Globus pallidus (tissue), 1 donor: ENCODE measurements at places on chromosomes 7 and 10.

DNA sequence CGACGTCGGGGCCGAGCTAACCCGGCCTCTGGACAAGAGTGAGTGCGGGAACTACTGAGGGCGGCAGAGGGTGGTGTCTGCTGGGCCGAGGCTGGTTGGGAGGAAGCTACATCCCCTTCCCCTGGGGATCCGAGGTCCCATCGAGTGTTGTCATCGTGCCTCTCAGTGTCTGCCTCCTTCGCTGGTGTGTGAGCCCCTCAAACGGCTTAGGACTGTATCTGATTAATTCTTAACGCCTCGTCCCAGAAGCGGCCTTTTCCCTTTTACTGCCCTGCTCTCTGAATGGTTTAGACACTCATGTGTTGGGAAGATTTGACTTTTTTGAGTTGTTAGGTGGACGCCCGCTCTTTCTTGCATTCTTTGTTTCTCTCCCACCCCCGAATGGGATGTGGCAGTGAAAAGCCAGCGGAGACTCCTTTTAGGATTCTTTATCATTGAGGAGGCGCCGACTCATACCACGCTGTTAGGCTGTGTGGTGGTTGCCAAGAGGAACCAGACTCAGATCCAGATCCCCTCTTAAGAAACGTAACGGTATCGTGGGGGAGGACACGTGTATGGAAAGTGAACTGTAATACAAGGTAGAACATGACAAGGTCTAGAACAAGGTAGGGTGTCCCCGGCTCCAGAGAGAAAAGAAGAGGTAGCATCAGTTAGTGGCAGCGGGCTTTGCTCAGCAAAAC, 631 bp downstream of the SUPV3L1 start:
- DNase-seq = peak; percentile 1

DNA sequence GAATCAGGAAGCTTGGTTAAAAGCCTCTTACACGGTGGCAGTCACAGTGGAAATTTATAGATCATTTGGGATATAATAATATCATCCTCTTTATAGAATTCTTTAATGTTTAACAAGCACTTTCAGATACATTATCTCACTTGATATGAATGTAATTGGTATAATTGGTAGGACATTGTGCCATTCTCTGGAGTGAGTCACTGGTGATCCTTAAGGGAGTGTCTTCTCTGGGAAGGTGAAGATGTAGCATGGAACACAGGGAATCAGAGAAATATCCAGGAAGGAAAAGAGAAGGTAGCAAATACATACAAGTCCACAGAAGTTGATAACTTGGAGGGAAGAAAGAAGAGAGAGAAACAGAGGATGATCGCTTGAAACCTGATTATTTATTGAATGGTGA, 9.8 kb downstream of the PTPRZ1 start:
- DNase-seq = no peak

- DNase-seq = no peak
Measured at GRCh38 chr7:6320791-6321190, 48.4 kb upstream of the CYTH3 start.

GRCh38 chr10:60739558-60739957, 38.7 kb upstream of the CDK1 start:
- no peak for DNase-seq

DNA sequence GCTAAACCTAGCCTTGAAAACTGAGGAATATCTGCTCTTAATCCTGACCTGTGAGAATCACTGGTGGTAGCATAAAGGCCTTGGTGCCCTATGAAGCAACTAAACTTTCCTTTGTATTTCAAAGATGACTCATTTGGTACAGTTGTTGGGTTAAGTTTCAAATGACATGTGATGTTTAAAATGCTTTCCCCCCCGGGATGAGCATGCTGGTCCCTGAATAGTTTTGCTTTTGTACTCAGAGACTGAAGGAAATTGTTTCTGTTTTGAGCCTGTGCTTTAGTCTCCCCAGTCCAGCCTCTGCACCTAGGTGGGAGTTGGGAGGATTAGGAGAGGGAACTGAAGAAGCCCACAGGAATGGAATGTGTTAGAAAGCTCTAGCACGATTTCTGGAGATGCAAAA, 258.9 kb upstream of the NPY start:
- no peak for DNase-seq
